ENCODE measurements at places on chromosomes 2 and 18.

DNA sequence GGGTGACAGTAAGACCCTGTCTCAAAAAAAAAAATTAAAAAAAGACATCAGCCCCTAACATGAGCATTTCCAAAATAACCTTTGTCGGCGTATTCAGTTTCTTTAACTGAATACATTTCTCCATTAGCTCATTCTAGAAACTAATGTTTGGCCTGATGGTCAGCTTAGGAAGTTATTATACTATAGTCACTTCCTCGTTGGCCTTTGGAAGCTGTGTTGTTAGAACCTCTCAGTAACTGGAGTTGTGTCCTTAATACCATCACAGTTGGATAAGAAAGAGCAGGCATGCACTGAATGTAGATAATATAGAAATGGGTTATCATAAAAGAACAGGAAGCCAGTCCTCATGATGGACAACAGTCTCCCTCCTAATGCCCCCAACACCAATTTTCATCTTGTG is 112.8 kb downstream of the ANTXR1 start:
- no peak for DNase-seq

DNA sequence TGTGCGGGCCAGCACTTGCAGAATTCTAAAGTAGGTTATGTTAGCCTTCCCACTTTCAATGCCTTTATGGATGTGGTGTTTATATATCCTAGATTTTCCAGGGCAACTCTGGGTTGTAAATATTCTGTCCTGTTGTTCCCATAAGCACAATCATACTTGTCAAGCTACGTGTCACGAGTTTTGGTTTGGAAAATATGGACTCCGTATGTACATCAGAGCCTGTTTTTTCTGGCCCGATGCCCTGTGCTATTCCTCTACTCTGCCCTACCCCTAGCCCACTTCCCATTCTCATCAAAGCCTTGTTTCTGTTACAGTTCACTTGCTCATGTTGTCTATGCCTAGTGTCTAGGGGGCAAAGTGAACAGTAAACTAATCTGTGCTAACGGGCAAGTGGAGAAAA is 27.0 kb upstream of the ZEB2 start:
- DNase-seq = peak; percentile 42

DNA sequence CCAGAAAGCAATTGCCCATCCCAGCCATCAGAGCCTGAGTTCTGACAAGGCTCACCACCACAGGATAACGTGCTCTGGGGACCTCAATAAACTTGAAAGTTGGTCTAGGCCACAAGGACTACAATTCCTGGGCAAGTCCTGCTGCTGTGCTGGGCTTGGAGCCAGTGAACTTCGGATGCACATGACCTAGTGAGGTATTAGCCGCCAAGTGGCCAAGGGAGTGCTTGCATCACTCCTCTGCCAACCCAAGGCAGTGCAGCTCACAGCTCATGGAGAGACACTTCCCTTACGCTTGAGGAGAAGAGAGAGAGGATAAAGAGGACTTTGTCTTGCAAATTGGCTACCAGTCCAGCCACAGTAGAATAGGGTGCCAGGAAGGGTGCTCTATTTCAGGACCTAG is 219.6 kb downstream of the MBD2 start:
- no peak for DNase-seq

DNA sequence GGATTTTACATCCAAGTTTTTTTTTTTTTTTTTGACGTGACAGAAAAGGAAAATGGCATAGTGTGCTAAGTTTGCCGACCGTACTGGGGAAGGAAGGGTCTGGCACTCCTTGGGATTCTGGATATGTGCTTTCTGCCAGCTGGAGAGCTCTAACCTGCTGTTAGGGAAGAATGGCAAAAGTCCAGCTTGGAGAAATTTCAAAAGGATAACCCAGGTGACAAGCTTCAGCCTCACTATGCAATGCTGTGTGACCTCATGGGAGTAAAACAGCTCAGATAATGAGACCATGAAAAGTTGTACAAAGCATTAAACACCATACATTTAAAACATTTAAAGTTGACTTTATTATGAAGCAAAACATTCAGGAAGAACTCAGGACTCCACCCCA is 10.3 kb upstream of the GPR45 start:
- DNase-seq = no peak

- peak; percentile 44 for DNase-seq
Measured at GRCh38 chr2:186575302-186575701, 14.6 kb upstream of the ITGAV start.

GRCh38 chr2:143177096-143177786 is 48.0 kb downstream of the ARHGAP15 start:
- no peak for DNase-seq

- peak; percentile 10 for DNase-seq
Measured at GRCh38 chr2:127584516-127585033, 49.1 kb downstream of the MYO7B start.

- no peak for DNase-seq
Measured at GRCh38 chr2:20643826-20644225, 7.1 kb downstream of the HS1BP3 start.

DNA sequence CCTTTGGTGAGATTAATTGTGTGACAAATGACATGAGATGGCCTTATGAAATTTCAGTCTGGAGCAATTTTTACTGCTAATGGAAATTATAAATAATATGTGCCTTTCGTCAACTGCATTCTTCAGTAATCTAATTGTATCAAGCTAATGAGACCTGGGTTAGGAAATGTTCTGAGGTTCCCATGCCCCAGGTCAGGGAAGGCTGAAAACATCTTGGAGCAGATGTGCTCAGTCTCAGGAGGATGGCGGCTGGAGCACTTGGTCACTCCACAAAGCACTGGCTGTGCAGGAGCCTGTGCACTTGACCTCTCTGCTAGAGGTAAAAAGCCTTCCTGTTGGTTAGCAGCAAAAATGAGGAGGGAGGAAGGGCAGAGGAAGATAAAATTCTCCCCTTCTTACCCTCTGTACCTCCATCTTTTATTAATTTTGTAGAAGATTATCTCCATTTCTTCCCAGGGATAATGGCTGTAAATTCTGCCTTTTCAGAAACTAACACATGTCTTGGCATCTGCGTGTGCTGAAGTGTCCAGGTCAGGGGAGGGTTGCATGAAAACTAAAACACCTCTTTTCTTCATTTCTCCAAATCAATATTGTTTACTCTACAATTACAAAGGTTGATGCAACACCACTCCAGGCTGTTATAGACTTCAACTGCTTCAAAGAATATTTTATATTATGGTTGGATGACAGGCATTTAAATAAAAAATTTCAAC is 1606.4 kb upstream of the ACVR2A start:
- DNase-seq = no peak

DNA sequence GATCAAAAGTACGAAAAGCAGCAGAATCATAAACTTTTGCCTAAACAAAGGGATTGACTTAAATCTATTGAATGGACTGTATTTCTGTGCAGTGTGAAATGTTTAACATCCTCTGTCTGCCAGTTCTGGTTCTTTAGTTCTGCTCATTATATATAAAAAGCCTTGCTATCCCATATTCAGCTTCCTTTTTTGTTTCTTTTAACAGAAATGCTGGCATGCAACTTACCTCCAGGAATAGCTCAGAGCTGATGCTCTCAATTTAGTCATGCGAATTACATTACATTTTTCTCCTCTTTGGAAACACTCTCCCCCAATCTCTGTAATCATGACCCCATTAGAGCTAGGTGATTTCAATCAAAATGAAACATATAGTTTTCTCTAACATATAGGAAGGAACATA is 73.6 kb downstream of the SPHKAP start:
- no peak for DNase-seq

GRCh38 chr2:16663121-16663905 is 2.3 kb downstream of the CYRIA start:
- DNase-seq = no peak
